ENCODE measurements at places on chromosomes 7 and 10.
A peak's percentile ranks its signal among the peaks of the same experiment; 100 is the strongest.

DNA sequence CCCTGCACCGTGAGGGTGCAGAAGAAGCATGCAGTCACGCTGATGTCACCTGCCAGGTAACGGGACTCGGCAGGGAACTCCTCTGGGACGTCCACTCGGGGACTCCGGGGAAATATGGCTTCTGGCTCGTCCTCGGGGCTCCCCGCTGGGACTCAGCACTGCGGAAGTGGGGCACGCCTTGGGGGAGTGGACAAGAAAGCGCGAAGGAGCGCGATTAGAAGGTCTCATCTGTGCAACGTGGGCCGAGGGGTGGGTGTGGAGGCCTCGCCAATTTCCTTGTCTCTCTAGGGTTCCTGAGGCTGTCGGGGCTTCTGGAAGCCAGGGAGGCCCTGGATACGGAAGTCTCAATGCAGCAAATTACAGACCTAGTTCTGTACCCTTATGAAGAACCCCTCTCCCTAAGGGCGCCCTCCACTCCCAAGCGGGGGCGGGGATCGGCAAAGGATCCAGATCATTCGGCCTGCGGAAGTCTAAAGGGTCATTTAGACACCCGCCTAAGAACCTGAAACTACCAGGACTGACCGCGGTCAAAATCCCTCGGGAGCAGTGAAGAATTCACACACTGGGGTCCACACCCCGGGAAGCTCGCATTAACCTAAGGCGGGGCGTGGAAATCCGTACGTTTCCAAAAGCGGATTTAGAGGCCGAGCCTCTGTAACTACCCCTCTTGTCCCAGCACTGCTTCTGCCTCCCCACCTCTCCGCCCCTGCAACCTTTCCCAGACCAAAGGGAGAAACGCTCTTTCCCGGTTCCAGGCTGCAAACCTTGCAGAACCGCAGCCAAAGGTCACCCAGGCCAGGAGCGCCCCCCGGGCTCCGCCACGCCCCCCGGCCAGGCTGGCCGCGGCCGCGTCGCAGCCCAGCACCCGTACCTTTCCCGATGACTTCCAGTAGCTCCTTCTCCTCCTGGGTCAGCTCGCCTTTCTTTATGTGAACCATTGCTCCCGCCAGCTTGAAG, 640 bp downstream of the ANKMY2 start:
- DNase-seq, result no peak

DNA sequence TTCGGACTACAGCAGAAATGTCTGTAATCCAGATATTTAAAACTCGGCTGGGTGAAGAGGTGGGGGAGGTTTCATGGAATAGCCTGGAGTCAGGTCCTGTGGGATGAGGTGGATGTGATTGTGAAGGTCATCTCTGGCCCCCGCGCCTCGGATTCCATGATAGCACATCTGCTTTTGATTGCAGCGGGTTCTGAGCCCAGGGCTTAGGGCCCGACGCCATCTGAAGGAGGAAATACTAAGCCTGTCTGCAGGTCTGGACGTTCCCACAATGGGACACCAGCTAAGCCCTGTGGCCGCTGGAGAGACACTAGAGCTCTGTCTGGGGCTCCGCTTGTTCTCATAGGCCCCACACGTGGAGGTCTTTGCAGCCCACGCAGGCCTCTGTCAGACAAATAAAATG, 328.7 kb downstream of the CXCL12 start:
- DNase-seq, result no peak

DNA sequence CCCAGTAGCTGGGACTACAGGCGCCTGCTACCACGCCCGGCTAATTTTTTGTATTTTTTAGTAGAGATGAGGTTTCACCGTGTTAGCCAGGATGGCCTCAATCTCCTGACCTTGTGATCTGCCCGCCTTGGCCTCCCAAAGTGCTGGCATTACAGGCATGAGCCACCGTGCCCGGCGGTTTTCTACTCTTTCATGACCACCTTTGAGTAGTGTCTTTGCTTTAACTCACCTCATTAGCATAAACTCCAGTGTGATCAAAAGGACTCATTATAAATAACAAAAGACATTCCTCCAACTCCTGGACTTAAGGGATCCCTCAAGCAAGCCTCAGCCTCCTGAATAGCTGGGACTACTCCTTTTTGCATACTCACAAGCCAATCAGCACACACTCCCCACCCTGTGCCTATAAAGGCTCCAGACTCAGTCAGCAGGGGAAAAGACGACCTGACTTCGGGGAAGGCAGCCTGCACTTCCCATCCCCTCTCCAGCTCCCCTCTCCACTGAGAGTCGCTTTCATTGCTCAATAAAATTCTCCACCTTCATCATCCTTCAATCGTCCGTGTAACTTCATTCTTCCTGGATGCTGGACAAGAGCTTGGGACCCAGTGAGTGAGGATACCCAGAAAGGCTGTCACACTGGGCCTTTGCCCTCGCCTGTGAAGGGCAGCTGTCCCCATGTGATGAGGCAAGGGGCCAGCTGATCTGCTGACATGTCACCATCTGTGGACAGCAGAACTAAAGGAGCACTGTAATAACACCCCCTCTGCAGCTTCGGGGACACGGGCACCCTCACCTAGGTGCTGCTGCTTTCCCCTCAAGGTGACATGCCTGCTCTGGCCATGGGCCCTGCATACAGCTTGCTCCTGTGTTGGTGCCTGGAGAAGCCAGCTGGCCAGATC, 35.0 kb upstream of the EIF4H start:
- no peak for DNase-seq

DNA sequence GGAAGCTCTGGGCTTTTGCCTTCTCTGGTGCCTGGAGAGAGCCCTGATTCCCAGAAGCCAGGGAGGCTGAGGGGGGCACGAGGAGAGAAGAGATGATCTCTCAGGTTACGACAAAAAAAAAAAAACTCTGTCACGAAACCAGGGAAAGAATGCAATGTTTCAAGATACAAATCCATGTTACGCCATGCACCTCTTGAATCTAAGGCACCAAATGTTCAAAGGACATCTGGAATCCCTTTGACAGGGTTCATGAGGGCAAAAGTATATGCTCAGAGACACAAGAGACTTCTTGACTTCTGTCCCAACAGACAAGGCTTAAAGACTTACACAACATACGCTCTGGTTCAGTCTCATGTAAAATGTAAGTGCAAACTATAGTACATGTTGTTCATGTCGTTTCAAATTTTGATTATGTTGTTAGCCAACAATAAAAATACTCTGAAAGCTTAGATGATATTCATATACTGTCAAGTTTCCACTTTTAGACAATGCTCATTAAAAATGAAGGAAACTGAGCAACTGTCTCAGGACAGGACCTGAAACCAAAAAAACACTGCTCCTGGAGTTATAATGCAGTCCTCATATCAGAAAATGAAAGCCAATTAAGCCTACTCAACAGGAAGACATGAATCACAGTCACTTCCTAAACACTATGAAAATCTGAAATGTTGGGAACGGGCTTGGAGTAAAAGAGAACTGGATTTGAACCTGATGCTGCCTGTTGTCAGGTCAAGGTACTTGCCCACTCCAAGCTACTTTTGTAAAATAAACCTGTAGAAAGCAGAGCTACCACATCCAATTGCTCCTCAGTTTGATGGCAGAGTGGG, 72.3 kb downstream of the CHCHD3 start:
- peak; percentile 39 for DNase-seq

DNA sequence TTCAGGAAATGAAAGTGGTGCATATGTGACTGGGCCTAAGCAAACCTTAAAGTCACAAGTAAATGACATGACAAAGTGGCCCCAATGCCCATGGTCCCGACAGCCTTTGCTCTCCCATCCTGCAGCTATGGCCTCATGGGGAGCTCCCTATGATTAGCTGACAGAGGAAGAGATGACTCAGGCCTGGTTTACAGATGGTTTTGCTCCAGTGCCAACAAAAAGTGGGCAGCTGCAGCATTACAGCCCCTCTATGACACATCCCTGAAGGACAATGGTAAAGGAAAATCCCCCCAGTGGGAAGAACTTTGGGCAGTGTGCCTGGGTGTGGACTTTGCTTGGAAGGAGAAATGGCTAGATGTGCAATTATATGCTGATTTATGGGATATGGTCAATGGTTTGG, 105.1 kb upstream of the ADCY1 start:
- DNase-seq, result no peak

DNA sequence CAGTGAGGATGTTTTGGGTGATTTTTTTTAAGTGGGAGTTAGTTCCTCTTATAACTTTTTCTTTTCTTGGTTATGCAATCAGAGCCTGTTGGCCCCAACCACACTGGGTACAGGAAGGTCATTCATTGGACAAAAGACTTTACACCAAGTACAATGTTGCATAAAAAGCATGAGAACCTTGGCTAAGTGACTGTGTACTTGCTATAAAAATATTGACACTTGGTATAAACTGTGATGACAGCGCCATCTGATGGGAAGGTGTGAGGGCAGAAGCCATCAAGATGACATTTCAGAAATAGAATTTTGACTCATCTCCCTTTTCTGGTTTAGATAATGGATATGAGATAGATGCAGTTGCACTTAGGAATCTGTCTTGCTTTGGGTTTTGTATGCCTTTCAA, 126.4 kb upstream of the CCDC6 start:
- DNase-seq, result peak; percentile 9

GRCh38 chr10:95485056-95485844, 75.9 kb downstream of the SORBS1 start:
- DNase-seq, result no peak

GRCh38 chr7:33981671-33982424, 76.5 kb downstream of the BMPER start:
- no peak for DNase-seq

DNA sequence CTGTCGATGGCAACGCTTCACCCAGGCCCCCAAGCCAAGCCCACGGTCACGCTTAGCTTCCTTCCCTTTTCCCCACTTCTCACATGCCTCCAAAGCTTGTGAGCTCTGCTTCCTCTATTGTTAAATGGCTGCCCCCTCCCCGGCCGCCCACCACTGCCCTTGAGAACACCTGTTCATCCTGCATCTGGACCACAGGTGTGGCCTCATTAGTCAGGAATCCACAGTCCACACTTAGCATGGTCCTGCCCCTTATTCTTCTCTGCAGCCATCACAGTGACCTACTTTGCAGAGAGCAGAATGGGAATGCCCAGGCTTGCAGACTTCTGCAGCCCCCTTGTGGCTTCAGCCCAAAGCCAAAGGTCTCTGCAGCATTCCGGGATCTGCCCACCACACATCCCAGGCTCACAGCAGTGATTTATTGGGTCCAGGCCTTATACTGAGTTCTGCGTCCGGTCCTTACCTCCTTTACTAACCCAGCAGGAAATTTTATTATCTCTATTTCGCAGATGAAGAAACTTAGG, 66.9 kb downstream of the PTPRE start:
- no peak for DNase-seq

DNA sequence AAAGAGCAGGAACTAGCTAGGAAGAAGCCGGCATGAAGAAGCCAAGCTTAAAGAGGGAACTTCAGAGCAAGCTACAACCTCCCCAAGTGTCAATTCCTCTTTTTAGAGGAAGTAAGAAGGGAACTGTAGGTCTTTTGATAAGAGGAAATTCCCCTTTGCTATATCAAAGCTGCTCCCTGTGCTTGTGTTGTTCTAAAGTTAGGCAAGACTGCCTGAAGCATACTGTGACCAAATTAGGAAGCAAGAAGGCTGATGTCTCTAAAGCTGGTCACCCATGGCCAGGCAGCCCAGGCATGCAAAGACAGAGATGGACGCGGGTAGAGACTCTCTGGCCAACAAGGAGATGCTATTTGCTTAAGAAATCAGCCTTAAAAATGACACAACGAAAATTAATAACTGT, 87.9 kb downstream of the RNF216 start:
- DNase-seq, result no peak

DNA sequence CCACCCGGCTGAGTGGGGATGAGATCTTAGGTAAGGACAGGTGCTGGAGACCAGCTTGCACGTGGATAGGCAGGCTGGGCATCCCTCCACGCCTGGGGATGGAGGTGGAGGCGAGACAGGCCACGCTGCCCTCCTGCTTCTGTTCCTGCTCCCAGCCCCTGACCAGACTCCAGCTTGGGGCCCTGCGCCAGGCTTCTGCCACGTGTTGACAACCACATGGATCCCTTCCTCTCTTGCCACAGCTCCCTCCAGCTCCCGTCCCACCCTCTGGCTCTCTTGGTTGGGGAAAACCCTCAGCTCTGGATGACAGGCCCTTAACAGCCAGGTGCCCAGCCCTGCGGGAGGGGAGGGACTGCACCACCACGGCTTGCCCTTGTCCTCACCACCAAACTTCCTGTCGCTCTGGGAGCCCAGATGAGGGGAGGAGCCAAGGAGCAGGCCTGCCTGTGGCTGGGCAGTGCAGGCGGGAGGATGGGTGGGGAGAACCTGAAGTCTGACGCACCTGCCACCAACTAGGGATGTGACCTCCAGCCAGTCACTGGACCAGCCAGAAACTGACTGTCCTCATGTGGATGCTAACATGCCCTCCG, 36.0 kb downstream of the KCNH2 start:
- DNase-seq, result no peak

- no peak for DNase-seq
These were observed 183.9 kb downstream of the THSD7A start for GRCh38 chr7:11648101-11648500.

GRCh38 chr7:157669768-157670351, 333.1 kb downstream of the DNAJB6 start:
- no peak for DNase-seq

- no peak for DNase-seq
These were observed 54.5 kb downstream of the UBE3C start for GRCh38 chr7:157193274-157193673.

GRCh38 chr10:19874791-19875190, 58.6 kb downstream of the PLXDC2 start:
- no peak for DNase-seq

GRCh38 chr10:8311526-8312070, 257.1 kb downstream of the GATA3 start:
- no peak for DNase-seq

DNA sequence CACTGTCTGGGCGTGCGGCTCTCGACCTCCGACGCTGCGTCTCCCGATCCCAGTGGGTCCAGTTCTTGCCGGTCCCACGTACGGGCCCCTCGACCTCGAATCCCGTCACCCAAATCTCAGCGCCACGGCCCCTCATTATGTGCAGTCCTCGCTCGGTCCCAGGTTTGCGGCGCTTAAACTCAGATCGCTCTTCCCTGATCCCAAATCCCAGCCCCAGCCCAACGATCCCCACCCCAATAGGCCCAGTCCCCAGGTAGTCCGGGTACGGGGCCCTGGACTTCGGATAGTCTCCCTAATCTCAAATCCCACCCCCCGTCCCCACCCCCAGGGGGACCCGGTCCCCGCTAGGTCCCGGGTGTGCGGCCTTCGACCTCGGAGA, 666 bp downstream of the HNRNPF start:
- DNase-seq, result no peak

- DNase-seq, result no peak
These were observed 24.9 kb downstream of the POLR3A start for GRCh38 chr10:78004215-78005026.

DNA sequence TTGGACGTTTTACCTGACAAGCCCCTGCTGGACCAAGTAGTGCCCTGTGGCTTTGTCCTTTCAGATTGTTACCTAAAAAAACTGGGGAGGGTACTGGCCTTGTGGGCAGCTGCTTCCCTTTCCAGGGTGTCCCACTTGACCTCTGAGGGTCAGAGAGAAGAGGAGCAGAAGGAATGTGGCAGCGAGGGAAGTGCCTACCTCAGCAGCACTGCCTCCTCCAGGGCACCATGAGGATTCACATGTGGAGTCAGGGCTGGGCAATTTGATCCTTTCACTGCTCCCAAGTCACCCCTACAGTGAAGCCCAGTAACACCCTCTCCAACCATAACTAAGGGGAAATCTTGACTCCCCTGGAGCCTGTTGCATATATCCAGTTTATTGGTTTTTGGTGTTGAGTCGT, 64.6 kb downstream of the ITGB1 start:
- no peak for DNase-seq

All from glomerular endothelial cell (primary cell).